ENCODE measurements at places on chromosomes 12 and 14.

GRCh38 chr12:115337693-115338543 is 653.9 kb upstream of the TBX3 start:
- no peak for DNase-seq

DNA sequence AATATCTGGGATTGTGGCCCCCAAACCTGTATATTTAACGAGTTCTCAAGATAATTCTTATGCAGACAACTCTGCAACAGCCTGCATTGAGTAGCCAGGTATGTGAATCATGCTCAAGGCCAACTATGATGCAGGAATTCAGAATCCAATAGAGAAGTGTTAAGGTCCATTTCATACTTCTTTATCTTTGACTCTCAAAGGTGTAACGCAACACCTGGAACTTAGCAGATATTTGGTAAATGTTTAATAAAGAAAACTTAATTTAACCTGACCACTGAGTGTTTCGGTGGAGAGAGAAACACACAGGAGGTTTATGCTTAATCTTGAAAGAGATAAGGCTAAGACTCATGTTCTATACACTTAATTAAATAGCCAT is 156.5 kb upstream of the PLEKHG7 start:
- DNase-seq = no peak

- no peak for DNase-seq
Measured at GRCh38 chr12:23813206-23813605, 136.3 kb downstream of the SOX5 start.

DNA sequence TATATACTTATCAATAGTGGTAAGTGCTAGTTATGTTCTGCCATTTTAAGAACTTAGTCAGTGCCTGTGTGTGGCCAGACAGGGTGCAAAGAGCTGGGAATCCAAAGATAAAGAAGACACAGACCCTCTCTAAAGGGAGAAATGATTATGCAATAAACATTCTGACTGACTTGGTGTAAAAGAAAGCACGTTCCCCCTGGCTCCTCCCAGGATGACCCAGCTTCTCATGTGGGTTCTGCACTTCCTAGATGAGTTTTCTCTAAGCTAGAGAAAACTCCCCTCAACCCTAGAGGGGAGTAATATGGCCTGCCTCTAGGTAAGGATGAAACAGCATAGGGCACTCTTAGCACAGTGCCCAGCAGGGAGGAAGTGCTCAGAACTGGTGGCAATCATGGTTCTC is 231.2 kb downstream of the VRK1 start:
- DNase-seq = no peak

- DNase-seq = no peak
Measured at GRCh38 chr14:59358102-59358501, 107.1 kb downstream of the GPR135 start.
